DMS79 treated with DMSO at 0.1 percent for 48 hours (cell line): ENCODE measurements at places on chromosomes 3 and 15.

GRCh38 chr3:24764236-24764915, 269.7 kb upstream of the THRB start:
- DNase-seq, result no peak

DNA sequence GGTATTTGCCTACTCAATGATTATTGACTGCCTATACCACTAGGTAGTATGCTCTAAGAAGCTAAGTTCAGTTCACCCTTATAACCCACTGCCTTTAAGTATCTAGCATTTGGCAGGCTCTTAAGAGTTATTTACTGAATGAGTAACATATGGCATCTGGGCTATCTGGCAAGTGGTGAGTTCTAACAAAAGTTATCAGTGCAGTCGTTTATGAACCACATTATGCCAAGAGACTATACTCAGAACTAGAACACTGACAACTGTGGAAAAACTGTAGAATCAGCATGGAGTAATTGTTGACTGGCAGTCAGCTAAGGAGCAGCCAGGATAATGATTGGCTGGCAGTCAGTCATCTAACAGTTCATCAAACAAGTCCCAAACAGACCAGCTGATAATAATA, 25.8 kb downstream of the RAF1 start:
- no peak for DNase-seq

- no peak for DNase-seq
These were observed 831.5 kb upstream of the NR2F2 start for GRCh38 chr15:95498961-95499360.

DNA sequence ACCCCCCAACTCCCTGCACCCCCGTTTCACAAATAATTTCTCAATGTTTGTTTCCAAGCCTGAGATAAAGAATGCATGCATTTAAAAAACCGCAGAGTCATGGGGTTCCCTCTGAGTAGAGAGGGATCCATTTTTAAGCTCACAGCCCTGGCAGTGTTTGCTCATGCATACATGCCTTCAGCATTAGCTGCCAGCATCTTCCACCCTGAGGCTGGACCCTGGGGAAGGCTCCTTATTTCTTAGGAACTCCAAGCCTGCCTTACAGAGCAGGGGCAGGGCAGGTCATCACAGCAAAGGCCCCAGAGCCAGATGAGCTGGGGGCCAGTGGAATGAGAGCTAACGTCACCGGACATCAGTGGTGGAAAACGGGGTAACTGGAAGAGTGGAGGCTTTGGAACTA, 31.3 kb downstream of the TLE3 start:
- no peak for DNase-seq

DNA sequence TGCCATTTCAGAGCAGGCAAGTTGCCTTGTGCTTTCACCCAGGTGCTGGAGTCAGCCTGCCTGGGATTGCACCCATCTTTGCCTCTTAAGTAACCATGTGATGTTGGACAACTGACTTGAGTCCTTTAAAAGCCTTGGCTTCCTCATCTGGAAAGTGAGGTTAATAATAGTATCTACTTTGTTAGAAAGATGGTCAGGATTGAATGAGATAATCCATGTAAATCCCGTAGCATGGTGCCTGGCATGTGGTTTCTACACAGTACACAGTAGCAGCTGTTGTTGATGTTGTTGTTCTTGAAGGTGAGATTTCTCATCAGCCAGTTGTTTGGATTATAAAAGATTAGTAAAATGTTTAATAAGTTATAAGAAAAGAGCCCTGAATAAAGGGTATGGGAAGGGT, 48.8 kb downstream of the PSMD6 start:
- no peak for DNase-seq

- no peak for DNase-seq
These were observed 24.8 kb upstream of the RIOX2 start for GRCh38 chr3:97996988-97997387.

- no peak for DNase-seq
These were observed 259.3 kb downstream of the NAALADL2 start for GRCh38 chr3:175118382-175118941.

DNA sequence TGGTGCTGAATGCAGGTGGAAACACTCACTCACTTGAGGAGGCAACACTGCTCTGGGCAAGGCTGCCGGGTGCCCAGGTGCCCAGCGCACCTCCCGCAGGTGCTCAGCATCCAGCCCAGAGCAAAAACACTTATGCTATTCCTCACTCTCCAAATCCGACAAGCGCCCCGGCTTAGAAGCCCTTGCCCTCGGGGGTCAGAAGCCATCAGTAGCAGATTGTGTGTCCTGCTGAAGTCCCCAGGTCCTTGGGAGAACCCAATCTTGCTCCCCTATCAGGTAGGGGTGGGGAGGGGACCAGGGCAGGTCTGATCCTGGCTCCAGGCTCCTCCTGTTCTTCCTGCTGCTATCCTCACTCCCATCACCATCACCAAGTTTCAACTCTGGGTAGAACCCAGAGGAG, 46.7 kb downstream of the TLE3 start:
- DNase-seq, result no peak

DNA sequence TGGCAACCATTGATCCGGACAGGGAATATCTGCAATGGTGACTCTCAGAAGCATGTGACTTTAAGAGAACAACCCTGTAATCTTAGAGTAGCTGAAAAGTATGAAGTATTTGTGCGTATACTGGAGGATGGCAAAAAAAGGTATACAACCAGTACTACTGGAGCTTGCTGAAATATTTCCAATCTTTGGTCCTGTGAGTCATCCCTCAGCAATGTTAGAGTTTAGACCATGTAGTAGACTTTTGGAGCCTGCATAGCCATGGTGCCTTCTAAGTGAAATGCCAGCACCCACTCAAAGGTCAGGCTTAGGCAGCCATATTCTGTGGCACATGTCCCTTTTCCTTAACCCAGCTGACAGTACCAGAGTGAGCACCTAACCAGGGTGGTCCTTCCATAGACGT, 429.4 kb downstream of the NTRK3 start:
- no peak for DNase-seq

GRCh38 chr3:188126934-188127333, 27.0 kb upstream of the LPP start:
- no peak for DNase-seq

GRCh38 chr15:62477929-62478328, 312.8 kb upstream of the C2CD4B start:
- DNase-seq, result no peak

DNA sequence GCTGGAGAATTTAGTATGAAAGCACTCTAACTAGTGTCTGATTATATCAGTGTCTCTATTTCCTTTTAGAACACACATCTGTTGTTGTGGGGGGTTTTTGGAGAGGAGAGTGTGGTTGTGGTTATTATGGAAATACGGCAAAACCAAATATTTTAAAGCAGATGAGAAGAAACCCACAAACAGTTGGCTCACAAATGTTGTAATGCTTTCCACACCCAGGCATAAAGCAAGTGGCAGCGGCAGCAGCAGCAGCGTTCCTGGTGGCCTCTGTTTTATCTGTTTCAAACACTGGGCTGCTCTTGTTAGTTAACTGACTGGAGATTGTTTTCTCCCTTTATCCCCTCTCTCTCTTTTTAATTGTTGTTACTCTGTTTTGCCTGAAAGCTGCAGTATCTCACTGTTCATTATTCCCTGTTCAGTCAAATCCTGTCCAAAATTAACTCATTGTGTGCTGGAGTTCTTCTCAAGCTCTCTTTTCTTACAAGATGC, 1045.5 kb upstream of the NR2F2 start:
- no peak for DNase-seq

DNA sequence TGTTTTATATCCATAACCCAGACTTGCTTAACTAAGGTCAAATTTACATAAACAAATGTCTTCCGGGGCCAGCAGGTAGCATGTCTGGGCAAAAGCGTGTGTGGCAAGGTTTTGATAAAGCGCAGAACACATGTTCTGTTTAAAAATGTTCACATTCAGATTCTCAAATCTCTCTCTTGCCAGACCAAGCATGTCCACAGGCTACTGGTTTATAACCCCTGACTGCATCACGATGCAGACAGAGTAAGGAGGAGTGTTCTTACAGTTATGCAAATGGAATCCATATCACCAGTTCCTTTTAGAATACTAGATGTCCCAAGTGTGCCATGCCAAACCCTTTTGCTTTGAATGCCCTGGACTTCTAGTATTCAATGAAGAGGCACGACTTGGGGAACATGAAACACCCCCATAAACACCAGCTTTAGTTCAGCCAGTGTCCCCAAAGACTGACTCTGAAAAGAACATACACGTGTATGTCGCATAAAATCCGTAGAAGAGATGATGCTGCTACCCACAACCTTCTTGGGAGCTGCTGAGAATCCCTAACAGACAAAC, 412.0 kb downstream of the CNTN4 start:
- peak; percentile 8 for DNase-seq

- DNase-seq, result no peak
These were observed 3.7 kb upstream of the PLD1 start for GRCh38 chr3:171813897-171814460.
